ENCODE measurements at places on chromosomes 2 and 18.

- no peak for DNase-seq
Measured at GRCh38 chr2:221410487-221410886, 161.6 kb downstream of the EPHA4 start.

GRCh38 chr18:12013186-12013916 is 32.0 kb downstream of the IMPA2 start:
- no peak for DNase-seq

- DNase-seq: no peak
Measured at GRCh38 chr18:72986103-72986502, 118.3 kb upstream of the NETO1 start.

GRCh38 chr18:8717011-8717770 is 11.8 kb downstream of the MTCL1 start:
- DNase-seq: no peak

GRCh38 chr2:36792951-36793350 is 96.4 kb downstream of the VIT start:
- no peak for DNase-seq

- no peak for DNase-seq
Measured at GRCh38 chr18:37179384-37179783, 350.5 kb downstream of the KIAA1328 start.

All from amygdala (tissue), 56 donors.